ENCODE measurements at places on chromosomes 5 and 9.

GRCh38 chr9:129714511-129715061, 38.3 kb downstream of the PTGES start:
- no peak for DNase-seq

DNA sequence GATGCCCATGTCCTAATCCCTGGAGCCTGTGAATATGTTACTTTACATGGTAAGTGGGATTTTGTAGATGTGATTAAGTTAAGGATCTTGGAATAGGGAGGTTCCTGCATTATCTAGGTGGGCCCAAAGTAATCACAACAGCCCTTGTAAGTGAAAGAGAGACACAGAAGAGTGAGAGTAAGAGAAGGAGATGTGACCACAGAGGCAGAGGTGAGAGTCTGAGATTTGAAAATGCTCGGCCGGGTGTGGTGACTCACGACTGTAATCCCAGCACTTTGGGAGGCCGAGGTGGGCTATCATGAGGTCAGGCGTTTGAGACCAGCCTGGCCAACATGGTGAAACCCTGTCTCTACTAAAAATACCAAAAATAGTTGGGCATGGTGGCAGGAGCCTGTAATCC, 2.6 kb upstream of the HINT1 start:
- DNase-seq: no peak

DNA sequence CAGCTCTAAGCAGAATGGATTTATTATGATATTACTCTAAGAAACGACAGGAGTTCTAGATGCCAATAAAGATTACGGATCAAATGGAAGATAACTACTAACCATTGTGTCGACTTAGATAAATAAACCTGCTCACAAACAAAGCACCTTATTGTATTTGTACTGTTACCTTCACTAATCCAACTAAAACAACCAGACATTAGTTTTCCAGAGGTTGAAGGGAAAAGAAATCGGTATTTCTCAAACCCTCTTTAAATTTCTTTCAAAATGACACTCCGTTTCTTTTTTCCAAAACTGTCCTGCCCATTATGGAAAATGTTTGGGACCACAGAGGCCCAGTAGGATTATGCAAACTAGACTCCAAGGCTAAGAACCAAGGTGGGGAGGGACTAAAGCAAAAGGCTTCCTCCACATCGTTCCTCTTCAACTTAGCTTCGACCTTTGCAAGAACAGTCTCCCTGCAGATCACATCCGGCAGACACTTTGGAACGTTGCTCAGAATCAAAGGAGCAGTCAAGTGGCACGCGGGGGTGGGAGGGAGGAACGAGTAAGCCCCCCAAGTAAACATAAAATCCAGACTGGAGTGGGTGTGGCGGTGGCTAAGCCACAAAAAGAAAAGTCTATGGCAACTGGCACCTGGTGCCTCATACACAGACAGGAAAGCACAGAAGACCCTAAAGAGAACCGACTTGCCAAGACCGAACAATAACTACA, 2.7 kb downstream of the MLLT3 start:
- DNase-seq: no peak

- DNase-seq: no peak
Observed at GRCh38 chr9:13110766-13111417, 168.6 kb downstream of the MPDZ start.

GRCh38 chr5:8919096-8919495, 626.8 kb downstream of the SEMA5A start:
- no peak for DNase-seq

- no peak for DNase-seq
Observed at GRCh38 chr9:115378758-115379157, 260.8 kb upstream of the TNC start.

GRCh38 chr5:135448071-135448739, 1.1 kb upstream of the DCANP1 start:
- no peak for DNase-seq

DNA sequence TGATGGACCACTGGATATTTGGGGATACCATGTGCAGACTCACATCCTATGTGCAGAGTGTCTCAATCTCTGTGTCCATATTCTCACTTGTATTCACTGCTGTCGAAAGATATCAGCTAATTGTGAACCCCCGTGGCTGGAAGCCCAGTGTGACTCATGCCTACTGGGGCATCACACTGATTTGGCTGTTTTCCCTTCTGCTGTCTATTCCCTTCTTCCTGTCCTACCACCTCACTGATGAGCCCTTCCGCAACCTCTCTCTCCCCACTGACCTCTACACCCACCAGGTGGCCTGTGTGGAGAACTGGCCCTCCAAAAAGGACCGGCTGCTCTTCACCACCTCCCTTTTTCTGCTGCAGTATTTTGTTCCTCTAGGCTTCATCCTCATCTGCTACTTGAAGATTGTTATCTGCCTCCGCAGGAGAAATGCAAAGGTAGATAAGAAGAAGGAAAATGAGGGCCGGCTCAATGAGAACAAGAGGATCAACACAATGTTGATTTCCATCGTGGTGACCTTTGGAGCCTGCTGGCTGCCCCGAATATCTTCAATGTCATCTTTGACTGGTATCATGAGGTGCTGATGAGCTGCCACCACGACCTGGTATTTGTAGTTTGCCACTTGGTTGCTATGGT, 54.5 kb upstream of the HNRNPA0 start:
- DNase-seq: no peak

GRCh38 chr9:131667576-131667975, 72.3 kb downstream of the RAPGEF1 start:
- DNase-seq: no peak

- no peak for DNase-seq
Observed at GRCh38 chr9:526904-527591, 312.4 kb downstream of the DOCK8 start.

- no peak for DNase-seq
Observed at GRCh38 chr9:2155966-2156365, 140.8 kb downstream of the SMARCA2 start.

GRCh38 chr5:74579215-74579614, 61.3 kb downstream of the ENC1 start:
- no peak for DNase-seq

- DNase-seq: no peak
Observed at GRCh38 chr5:111997308-111997707, 240.3 kb upstream of the NREP start.

DNA sequence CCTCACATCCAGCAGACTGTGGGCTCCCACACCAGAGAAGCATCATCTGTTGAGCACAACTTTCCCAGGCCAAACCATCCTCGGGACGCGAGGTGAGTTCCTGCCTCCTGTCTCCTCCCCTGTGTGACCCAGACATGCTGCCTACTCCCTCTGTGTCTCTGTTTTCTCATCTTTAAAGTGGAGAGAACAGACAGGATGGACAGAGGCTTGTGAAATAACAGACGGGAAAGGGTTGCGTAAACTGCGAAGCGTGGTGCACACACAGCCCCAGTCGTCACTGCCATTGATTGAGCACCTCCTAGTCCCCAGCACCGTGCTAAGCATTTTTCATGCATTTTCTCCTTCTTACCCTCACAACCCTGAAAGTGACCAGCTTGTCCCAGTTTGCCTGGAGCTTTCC, 52.1 kb upstream of the LMX1B start:
- no peak for DNase-seq

DNA sequence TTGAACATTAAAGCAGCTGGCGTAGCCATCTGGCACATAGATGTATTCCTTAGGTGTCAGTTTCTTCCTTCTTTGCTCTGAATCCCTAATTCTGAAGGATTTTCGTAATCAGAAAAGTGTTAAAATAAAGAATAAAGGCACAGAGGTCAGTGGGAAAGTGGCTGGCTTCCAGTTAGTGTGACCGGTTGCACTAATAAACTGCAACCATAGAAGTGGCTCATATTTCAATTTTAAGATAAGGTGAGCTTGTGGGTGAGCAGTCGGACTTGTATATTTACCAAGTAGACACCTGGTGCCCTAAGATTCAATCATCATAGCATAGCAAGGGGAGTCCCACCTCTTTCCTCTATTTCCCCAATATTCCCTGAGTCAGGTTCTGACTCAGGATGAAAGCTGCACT, 459.6 kb downstream of the ACTL7B start:
- no peak for DNase-seq

GRCh38 chr5:150350524-150351344, 6.8 kb upstream of the TCOF1 start:
- peak; percentile 71 for DNase-seq

- DNase-seq: no peak
Observed at GRCh38 chr5:11357928-11358327, 546.3 kb downstream of the CTNND2 start.

GRCh38 chr9:119026120-119026519, 343.1 kb downstream of the BRINP1 start:
- DNase-seq: no peak

DNA sequence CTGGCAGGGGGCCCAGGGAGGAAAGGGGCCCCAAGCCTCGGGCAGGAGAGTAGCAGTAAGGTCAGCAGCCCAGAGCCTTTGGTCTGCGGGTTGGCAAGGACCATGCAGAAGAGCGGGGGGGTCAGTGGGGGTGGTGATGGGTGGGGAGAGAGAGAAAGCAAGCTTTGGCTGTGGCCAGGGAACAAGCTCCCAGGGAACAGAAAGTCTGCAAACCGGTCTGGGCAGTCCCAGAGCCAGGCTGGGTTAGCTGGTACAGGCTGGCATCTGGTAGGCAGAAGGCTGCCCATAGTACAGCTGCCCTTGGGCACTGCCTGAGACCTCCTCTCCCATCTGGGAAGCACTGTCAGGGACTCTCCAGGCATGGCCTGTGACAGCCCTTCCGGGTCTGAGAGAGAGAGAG, 10.5 kb upstream of the EPB41L4B start:
- DNase-seq: no peak

- no peak for DNase-seq
Observed at GRCh38 chr5:108144332-108144731, 237.6 kb downstream of the FBXL17 start.

GRCh38 chr5:10685115-10685521, 75.9 kb downstream of the DAP start:
- no peak for DNase-seq

DNA sequence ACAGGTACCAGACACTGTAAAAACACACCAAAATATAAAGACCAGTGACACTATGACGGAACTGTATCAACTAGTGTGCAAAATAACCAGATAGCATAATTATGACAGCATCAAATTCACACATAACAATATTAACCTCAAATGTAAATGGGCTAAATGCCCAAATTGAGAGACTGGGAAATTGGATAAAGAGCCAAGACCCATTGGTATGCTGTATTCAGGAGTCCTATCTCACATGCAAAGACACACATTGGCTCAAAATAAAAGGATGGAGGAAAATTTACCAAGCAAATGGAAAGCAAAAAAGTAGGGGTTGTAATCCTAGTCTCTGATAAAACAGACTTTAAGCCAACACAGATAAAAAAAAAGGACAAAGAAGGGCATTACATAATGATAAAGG, 416.3 kb upstream of the ZNF608 start:
- no peak for DNase-seq

GRCh38 chr9:128340691-128341434, 536 bp downstream of the SLC27A4 start:
- DNase-seq: no peak

- no peak for DNase-seq
Observed at GRCh38 chr5:68289498-68289897, 73.9 kb downstream of the PIK3R1 start.

- no peak for DNase-seq
Observed at GRCh38 chr5:106408570-106408969, 1262.2 kb downstream of the EFNA5 start.

DNA sequence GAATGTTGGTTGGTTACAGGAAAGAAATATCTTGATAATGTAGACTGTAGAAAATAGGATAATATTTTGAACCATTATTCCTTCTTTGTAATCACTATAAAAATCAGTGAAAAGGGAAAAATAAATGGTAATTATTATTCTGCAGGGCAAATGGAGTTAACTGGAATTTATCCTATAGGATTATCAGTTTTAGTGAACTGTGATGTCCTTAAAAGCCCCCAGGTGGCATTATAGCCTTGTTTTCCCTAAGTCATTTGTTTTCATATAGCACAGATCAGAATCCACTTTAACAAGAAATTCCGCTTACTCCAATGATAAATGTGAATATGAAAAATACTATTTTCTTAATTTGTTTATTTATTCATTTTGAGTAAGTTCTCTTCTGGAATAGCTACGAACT, 26.2 kb upstream of the WDR41 start:
- no peak for DNase-seq

GRCh38 chr9:113542006-113542405, 78.5 kb downstream of the RGS3 start:
- DNase-seq: no peak

DNA sequence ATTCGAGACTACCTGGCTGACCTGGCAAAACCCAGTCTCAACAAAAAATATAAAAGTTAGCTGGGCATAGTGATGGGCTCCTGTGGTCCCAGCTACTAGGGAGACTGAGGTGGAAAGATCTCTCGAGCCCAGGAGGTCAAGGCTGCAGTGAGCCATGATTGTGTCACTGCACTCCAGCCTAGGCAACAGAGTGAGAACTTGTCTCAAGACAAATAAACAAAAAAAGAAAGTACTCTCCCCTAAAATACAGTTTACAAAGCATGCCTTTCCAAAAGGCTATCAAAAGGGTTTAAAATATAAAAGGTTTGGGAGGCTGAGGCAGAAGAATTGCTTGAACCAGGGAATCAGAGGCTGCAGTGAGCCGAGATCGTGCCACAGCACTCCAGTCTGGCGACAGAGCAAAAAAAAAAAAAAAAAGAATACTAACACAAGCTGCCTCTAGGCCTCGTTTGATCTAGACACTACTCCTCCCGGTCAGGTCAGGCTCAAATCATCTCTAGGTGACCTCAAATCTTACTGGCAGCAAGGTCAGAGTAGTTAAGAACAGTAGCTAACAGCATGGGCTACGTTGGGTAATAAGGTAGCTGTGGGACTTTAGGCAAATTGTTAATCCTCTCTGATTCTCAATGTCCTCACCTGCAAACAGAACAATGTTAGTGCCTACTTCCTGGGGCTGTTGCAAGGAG, 9.3 kb downstream of the NAIF1 start:
- no peak for DNase-seq

DNA sequence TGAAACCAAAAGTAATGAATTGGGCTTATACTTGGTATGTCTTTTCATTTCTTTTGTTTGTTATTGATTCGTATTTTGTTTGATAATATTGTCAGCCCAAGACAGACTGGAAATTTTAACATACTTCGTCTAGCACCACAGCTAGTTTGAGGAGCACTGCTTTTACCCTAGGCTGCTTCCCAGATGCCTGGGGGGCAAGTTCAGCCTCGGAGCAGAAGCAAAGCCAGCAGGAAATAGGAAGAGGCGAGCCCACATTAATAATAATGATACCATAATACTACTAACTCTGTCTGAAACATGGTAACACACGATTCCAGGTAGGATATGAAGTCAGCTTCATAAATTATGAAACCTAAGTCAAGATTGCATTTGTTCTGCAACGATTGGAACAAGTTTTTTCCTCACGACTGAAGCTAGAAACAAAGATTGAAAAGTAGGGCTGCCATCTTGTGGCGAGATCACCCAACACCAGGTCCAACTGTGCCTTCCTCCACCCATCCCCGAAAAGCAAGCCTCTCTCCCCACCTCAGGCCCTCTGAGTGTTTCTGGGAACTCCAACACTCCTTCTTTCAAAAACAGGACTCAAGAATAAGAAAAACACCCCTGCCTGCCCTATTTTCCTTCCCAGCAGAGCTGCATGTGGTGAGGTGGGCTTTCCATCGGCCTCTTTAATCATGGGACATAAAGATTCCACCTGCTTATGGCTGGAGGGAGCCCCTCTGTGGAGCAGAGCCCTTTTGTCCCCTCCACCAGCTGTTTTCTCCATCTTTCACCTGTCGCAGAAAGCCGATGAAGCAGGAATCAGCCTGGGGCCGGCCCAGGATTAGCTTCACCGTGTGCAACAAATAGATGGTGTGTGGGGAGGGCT, 236.4 kb downstream of the CAAP1 start:
- peak; percentile 17 for DNase-seq

- no peak for DNase-seq
Observed at GRCh38 chr5:179852993-179853547, 5.5 kb downstream of the MRNIP start.
